ENCODE measurements at places on chromosomes 16 and 17. TPM values are rescaled to one million over a fixed set of nuclear protein-coding genes. Genes with fewer than 3 reads are reported as not detected.
A peak's percentile ranks its signal among the peaks of the same experiment; 100 is the strongest.

- peaks cover 9% of the 10 kb centered on the region for H3K4me1 ChIP-seq
- H3K36me3 ChIP-seq, result no peaks in the 10 kb centered on the region
- H3K4me3 ChIP-seq, result no peak overlapping the region
- peak overlapping the region; percentile 1 for H3K27ac ChIP-seq
Measured at GRCh38 chr16:86448306-86448890, 61.9 kb upstream of the FOXF1 start.

DNA sequence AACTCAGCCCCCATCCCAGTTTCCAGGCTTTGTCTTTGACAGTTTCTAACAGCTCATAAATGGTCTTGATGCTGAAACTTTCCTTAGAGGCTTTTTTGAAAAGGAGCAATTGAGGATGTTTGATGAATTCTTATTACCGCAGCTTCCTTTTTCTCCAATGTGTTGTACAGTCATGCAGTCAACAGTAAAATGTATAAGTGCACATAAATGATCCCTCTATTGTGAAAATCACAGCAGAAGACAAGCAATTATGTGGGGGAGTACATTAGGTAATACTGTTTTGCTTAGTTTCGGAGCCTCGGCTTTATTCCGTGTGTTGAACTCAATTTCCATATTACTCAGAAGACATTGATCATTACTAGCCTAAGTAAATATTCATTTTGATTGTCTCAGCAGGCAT, 673.7 kb downstream of the CDH8 start:
- no peak for DNase-seq
- no peak overlapping the region for H3K4me3 ChIP-seq
- no peaks in the 10 kb centered on the region for H3K36me3 ChIP-seq
- no peak overlapping the region for H3K27ac ChIP-seq
- no peaks in the 10 kb centered on the region for H3K4me1 ChIP-seq
- H3K27me3 ChIP-seq, result no peaks in the 10 kb centered on the region

- peaks cover 2% of the 10 kb centered on the region for H3K4me1 ChIP-seq
- H3K27ac ChIP-seq, result no peak overlapping the region
- H3K4me3 ChIP-seq, result no peak overlapping the region
- no peaks in the 10 kb centered on the region for H3K36me3 ChIP-seq
Measured at GRCh38 chr16:2987833-2988232, 7.6 kb upstream of the PKMYT1 start.

ADORA2B gene
- 5.2 TPM for total RNA-seq

GRCh38 chr16:57999366-57999970, 1.0 kb downstream of the ZNF319 start:
- peaks cover 40% of the 10 kb centered on the region for H3K36me3 ChIP-seq
- peak; percentile 33 for DNase-seq
- H3K27ac ChIP-seq, result peak overlapping the region; percentile 36
- H3K4me3 ChIP-seq, result peak overlapping the region; percentile 59
- peaks cover 12% of the 10 kb centered on the region for H3K4me1 ChIP-seq

CDRT15 gene
- not detected for total RNA-seq

- H3K27ac ChIP-seq, result no peak overlapping the region
- H3K36me3 ChIP-seq, result no peaks in the 10 kb centered on the region
- H3K4me3 ChIP-seq, result peak overlapping the region; percentile 54
- peak; percentile 19 for DNase-seq
Measured at GRCh38 chr17:77959126-77959925, 823 bp downstream of the TNRC6C start.

DNA sequence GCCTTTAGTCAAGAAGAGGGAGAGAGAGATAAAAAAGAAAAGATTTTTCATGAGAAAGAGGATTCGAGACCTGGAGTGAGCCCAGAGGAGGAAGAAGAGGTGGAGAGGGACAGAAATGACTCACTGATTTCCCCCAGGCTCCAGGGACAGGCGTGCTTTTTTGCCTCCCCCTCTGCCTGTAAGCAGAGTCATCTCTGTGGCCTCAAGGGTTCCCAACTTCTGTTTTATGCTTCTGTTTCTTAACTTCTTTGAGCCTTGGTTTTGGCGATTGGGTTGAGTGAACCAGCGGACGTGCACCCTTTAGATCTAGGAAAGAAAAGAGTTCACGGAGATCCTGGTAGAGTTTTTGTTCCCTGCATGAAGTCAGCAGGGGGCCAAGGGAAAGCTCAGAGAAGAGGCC, 147.9 kb upstream of the NOL11 start:
- no peak overlapping the region for H3K4me3 ChIP-seq
- H3K27ac ChIP-seq, result no peak overlapping the region
- no peaks in the 10 kb centered on the region for H3K36me3 ChIP-seq
- DNase-seq, result no peak
- no peaks in the 10 kb centered on the region for H3K27me3 ChIP-seq

ZNF469 gene
- 1.4 TPM for total RNA-seq

DNA sequence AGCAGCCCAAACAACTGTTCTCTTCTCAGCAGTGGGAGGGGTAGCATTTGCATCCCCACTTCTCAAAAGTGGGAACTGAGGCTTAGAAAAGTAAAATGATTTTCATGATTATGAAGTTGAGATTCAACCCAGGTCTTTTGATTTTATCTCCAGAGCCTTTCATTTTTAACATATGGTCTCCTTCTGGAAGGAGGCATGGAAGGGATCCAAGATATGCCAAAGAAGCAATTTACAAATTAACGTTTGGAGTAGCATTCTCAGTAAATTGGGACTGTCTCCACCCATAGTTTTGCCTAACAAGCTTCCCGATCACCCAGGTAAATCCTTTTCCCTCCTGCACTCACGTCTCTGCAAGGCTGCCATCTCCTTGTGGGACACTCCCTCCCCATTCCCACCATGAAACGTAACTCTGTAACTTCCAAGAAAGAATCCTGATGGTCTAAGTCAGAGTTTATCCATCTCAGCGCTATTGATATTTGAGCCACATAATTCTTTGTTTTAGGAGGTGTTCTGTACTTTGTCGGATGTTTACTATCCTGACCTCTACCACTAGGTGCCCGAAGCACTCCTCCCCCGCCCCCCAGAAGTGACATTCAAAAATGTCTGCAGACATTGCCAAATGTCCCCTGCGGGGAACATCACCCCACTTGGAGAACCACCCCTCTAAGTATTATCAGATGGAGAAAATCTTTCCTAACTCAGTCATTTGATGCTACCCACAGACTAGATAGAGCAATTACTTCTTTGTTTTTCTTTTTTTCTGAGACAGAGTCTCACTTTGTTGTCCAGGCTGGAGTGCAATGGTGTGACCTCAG, 32.9 kb upstream of the NFAT5 start:
- no peak overlapping the region for H3K4me3 ChIP-seq
- H3K27ac ChIP-seq, result no peak overlapping the region
- peaks cover 20% of the 10 kb centered on the region for H3K4me1 ChIP-seq
- no peaks in the 10 kb centered on the region for H3K27me3 ChIP-seq
- no peaks in the 10 kb centered on the region for H3K36me3 ChIP-seq

DNA sequence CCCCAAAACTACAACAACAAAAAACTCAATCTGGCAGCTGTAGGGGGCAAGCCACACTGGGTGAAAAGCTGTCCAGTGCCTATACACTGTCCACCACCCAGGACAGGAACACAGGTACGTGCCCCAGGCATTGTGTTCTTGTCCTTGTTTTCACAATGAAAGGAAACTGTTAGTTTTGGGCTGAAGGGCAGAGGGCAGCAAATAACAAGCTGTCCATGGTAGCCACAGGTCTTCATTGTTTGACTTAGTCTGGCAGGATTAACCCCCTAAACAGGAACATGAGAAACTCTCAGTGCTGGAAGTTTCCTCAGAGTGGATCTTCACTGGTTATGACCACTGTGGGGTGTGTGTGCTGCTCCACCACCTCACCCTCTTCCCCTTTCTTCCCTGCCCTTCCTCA, 224.6 kb upstream of the N4BP1 start:
- no peak overlapping the region for H3K4me3 ChIP-seq
- no peaks in the 10 kb centered on the region for H3K36me3 ChIP-seq
- H3K27ac ChIP-seq, result no peak overlapping the region
- no peaks in the 10 kb centered on the region for H3K4me1 ChIP-seq

TP53TG3 gene
- not detected for total RNA-seq

KRT15 gene
- total RNA-seq, result 3.6 TPM

GRCh38 chr17:18382441-18383078, 5.0 kb downstream of the EVPLL start:
- no peak overlapping the region for H3K4me3 ChIP-seq
- no peak overlapping the region for H3K27ac ChIP-seq
- H3K27me3 ChIP-seq, result peaks cover 29% of the 10 kb centered on the region

GRCh38 chr16:65875381-65876055, 491.0 kb upstream of the CDH5 start:
- H3K27me3 ChIP-seq, result peaks cover 12% of the 10 kb centered on the region
- H3K4me3 ChIP-seq, result no peak overlapping the region
- no peaks in the 10 kb centered on the region for H3K36me3 ChIP-seq
- H3K4me1 ChIP-seq, result no peaks in the 10 kb centered on the region
- no peak for DNase-seq
- H3K27ac ChIP-seq, result no peak overlapping the region

DNA sequence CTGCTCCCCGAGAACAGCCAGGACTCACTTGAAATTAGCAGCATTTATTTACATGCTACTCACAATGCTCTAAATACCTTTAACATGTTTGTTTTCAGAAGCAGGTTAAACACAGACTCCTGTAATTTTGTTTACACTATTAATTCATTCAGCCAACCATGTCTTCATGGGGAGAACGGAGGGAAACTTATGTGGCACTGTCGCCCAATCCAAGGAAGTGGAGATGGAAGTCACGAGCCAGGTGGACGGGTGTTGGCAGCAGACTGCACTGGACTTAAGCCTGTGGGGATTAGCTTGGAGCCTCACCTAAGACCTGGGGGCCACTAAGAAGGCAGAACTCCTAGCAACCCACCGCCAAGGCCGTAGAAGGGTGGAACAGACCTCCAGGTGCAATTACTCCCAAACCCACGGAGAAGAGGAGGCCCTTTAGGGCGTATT, 8.8 kb upstream of the GFAP start:
- H3K4me1 ChIP-seq, result no peaks in the 10 kb centered on the region
- H3K36me3 ChIP-seq, result peaks cover 10% of the 10 kb centered on the region
- H3K27ac ChIP-seq, result no peak overlapping the region

SMIM36 gene
- not detected for total RNA-seq
